ENCODE measurements at places on chromosomes 13 and 19. TPM values are rescaled to one million over a fixed set of nuclear protein-coding genes. Genes with fewer than 3 reads are reported as not detected.

DNA sequence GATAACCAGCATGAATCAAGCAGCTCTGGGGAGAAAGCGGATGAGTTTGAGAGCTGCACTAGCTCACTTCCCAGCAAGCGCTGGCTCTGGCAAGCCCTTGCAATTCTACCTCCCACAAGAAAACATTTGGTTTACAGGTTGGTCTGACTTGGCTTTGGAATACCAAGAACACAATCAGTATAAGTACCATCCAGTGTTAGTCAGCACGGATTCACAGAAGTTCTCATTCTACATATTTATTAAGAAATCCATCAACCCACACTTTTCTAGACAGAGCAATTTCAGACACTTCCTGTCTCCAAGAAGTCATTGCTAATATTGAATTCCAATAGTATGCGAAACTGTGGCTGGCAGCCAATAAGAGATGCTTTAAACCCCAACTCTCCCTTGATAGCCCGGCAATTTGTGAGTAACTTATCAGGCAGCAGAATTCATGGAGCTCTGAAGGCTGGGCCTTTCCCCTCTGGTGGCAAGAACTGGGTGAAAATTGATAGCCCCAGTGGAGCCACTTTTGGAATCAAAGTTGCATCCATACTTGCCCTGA, 59.4 kb upstream of the WASF3 start:
- DNase-seq = no peak

DNA sequence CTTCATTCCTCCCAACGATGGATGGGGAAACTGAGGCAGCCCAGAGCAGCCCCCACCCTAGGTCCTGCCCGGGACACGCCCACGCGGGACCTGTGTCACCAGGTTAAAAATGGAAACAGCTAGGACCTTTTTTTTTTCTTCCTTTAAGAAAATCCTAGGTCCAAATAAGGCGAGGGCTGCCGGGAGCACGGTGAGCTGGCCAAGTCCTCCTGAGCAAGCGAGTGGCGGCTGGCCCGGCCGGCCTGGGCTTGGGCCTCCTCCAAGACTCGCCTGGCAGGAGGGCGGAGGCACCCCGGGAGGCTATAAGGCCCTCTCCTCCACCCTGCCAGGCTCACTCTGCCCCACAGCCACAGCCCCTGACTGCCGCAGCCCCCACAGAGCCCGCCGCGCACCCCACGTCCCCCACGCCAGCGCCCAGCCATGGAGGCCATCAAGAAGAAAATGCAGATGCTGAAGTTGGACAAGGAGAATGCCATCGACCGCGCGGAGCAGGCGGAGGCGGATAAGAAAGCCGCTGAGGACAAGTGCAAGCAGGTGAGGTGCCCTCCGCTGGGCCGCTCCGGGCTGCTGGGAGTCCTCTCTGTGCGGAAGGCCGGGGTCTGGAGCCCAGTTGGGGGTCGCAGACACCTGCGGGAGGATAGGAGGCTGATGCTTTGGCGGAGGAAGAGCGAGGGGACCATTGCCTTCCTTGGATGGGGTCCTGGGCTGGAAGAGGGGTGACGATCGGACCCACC, 8.9 kb upstream of the TPM4 start:
- no peak for DNase-seq

The EXOSC5 gene
- polyA plus RNA-seq = 16.5 TPM

The AZU1 gene
- 0.33 TPM for polyA plus RNA-seq

DNA sequence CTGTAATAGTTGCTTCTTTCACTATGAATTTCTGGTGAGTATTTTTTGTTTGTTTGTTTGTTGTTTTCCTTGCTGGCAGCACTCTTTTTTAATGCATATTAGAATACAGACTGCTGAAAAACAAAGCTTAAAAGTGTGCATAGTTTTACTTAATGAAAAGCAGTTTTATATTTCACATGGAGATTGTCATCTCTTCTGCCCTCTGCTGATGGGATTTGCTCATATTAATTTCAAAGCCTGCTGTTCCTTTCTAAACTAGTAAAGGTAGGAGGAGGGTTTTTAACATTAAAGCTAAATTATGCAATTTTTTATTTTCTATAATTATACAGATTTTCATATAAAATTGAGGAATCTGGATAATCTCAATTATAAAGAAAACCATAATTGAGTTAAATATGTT, 692.6 kb upstream of the SLITRK1 start:
- no peak for DNase-seq

Data from large intestine (tissue), 12 donors.